ENCODE measurements at places on chromosomes 1 and 21. TPM values are rescaled to one million over a fixed set of nuclear protein-coding genes. Genes with fewer than 3 reads are reported as not detected.
A peak's percentile ranks its signal among the peaks of the same experiment; 100 is the strongest.

DNA sequence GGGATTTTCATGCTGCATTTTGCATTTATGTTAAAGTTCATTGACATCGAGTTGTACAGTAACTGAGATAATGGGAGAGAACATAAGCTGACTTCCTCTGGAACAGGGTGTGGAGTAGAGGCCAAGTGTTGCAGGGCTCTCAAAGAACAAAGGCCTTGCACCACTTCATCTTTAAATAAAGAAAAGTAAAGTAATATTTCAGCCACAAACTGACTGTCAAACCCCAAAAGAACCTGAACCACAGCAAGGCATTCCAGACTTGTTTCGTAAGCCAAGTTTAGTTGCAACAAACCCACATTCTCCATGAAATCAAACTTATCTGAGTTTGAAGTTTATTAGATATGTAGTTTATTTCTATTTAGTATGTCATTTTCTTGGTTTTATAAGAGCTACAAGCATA lies 19.1 kb upstream of the HMGCS2 start:
- no peaks in the 10 kb centered on the region for H3K36me3 ChIP-seq
- H3K27me3 ChIP-seq = no peaks in the 10 kb centered on the region
- no peak for DNase-seq
- no peak overlapping the region for H3K4me3 ChIP-seq
- H3K27ac ChIP-seq = no peak overlapping the region

DNA sequence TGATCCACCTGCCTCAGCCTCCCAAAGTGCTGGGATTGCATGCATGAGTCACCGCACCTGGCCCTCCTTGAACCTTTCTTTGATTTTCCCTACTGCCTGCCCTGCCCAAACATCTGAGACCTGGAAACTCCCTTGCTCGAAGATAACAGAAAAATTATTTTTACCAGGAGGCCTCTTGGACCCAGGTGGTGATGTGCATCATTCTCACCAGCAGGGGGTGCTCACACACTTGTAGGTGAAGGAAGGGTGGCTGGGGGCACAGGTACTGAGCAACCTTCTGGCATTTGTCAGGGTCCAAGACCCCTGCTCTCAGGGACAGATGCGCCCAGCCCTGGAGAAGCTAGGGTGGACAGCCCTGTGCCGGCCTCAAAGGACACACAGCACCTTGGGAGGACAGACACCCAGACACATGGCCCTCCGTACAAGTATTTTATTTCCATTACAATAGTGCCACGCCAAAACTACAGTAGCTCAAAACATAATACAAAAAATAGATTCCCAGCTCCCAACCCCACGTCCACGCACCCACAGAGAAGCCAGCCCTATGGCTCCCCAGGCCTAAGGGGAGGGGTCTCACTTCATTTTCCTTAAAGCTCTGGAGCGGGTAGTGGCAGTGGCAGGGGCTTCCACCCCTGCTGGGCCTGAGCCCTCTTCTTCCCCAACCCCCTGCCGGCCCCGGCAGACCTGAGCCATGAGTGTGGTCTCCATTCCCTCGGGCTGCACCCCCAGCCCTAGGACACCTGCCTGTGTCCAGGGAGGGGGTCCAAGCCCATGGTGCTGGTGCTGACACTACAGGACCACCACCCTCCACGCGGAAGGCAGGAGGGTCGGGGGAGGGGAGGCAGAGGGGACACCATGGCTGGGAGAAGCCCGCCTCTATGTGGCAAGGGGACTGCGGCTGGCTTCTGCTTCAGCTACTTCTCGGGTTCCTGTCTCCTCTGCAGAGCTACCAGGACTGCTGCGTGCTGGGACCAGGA lies 40.4 kb upstream of the EIF4G3 start:
- no peak overlapping the region for H3K4me3 ChIP-seq
- peak overlapping the region; percentile 46 for H3K27ac ChIP-seq
- peaks cover 24% of the 10 kb centered on the region for H3K36me3 ChIP-seq
- H3K4me1 ChIP-seq = peaks cover 3% of the 10 kb centered on the region

DNA sequence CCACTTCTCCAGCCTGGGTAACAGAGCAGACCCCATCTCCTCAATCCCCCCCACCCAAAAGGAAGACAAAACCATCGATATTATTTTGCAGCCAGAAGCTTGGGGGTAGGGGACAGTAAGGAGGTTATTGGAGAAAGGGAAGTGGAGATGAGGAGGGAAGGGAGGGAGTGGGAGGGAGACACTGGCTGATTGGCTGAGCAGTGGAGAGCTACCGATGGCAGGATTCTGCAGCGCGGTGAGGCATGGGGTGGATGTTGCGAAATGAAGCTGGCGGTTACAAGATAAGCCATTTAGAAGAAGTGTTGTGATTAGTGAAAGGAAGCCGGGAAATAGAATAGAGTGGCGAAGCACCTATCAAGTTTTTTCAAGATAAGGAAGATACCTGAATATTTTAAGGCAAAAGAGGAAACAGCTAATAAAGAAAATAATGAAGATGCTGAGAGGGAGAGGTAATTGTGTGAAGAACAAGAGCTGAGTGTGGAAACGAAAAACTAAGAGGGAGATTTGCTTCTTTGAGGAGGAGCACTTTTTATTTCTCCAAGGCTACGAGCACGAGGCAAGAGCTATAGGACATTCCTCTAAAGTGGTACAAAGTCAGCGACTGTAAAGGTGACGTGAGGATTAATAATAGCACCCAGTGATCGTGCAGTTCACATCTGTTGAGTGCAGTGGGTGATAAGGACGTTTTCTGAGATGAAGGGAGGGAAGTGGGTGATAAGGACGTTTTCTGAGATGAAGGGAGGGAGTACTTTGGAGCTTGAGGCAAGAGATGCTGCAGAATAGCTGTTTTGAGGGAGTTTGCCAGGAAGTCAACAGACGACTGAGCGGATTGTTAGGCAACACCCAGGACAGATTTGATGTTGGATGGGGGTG lies 103.2 kb upstream of the KIF26B start:
- H3K4me3 ChIP-seq = peak overlapping the region; percentile 6
- DNase-seq = peak; percentile 59
- peaks cover 11% of the 10 kb centered on the region for H3K27me3 ChIP-seq
- peaks cover 12% of the 10 kb centered on the region for H3K4me1 ChIP-seq
- H3K27ac ChIP-seq = no peak overlapping the region
- H3K36me3 ChIP-seq = no peaks in the 10 kb centered on the region

DNA sequence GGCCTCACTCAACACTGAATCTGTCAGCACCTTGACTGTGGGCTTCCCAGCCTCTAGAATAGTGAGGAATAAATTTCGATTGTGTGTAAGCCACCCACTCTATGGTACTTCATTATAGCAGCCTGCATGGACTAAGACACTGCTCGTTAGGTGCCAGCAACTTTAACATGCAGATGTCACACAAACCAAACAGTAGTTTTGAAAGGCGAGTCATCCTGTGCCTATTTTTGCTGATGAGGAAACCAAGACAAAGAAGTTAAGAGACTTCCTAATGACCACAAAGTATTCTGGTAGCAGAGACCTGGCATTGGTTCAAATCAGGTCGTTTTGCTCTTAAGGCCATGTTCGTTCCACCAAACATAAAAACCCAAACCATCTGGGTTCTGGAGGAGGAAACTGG lies 42.9 kb downstream of the BATF3 start:
- peaks cover 13% of the 10 kb centered on the region for H3K27me3 ChIP-seq
- no peak for DNase-seq
- H3K4me1 ChIP-seq = no peaks in the 10 kb centered on the region
- H3K27ac ChIP-seq = no peak overlapping the region
- H3K4me3 ChIP-seq = no peak overlapping the region
- no peaks in the 10 kb centered on the region for H3K36me3 ChIP-seq

DNA sequence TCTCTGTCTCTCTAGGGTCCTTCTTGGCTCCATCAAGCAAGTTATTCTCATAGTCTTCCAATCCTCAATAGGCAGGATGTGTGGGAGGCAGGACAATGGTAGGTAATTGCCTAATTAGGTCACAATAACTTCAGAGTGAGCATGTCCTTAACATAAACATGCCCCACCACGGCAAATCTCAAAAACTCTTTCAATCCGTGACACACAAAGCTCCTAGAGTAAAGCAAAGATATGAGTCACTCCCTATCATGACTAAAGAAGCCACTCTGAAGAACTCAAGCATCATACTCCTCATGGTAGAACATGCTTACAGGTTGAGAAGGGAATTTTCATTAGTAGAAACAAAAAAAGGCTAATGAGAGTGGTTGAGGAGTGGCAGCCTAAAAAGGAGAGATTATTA lies 4.9 kb downstream of the HAO2 start:
- H3K27me3 ChIP-seq = peaks cover 10% of the 10 kb centered on the region
- no peak for DNase-seq

DNA sequence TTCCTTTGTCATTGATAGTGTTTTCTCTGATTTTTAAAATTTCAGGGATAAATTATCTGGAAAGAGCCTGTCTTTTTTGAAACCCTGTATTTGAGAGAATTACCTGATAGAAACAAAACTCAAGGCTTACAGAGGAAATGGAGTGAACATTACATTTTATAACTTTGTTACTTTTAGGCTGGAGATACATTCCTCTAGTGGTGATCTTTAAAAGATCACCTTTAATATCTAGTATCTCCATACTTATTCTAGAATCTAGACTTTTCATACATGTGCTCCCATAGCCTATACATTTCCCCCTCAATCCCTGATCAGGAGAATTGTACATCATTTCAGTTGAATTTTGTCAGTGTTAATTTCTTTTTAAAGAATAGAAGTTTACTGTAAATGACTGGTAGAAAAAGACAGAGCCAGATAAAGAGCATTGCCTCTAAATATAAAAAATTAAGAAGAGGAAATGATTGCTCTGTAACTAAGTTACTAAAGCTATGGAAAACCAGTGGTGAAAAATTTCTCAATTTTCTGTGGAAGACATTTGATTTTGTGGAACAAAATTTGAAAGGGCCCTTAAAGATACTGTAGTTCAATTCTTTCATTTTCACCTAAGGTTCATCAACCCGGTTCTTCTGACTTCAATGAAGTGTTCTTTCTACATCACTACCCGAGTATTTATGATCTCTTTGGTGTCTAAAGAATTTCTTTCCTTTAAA lies 33.7 kb downstream of the RASAL2 start:
- peaks cover 1% of the 10 kb centered on the region for H3K27me3 ChIP-seq
- no peak for DNase-seq
- no peaks in the 10 kb centered on the region for H3K4me1 ChIP-seq
- no peak overlapping the region for H3K27ac ChIP-seq
- H3K4me3 ChIP-seq = no peak overlapping the region

DNA sequence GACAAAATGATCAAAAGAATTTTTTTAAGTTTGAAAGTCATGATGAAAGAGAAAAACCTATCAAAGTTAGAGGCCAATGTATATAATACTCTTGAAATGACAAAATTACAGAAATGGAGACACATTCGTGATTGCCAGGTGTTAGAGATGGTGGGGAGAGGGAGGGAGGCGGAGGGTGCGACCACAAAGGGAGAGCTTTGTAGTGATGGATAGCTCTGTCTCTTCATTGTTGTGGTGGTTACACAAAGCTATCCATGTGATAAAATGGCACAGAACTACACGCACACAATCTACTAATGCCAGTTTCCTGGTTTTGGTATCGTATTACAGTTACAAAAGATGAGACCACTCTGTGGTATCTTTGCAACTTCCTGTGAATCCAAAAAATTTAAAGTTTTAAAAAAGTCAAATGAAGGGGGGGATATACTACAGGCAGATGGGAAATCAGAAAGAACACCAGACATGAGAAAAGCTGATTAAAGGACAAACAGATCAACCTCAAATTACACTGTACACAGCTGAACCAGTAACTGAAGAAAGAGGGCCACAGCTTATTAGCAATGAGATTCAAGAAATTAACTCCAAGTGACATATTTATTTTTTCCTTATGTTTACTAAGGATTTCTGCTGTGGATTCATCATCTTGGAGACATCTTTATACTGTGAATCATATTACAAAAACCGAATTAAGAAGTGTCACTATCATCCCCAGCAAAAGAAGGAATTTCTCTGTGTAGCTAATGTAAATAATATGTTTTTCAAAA lies 199.1 kb downstream of the SLC45A1 start:
- peak overlapping the region; percentile 36 for H3K27ac ChIP-seq
- H3K4me3 ChIP-seq = no peak overlapping the region
- H3K36me3 ChIP-seq = peaks cover 3% of the 10 kb centered on the region
- peaks cover 56% of the 10 kb centered on the region for H3K4me1 ChIP-seq

GRCh38 chr1:207958376-207959139 lies 47.6 kb upstream of the CD34 start:
- H3K4me3 ChIP-seq = peak overlapping the region; percentile 36
- peaks cover 47% of the 10 kb centered on the region for H3K27me3 ChIP-seq
- no peaks in the 10 kb centered on the region for H3K36me3 ChIP-seq
- peaks cover 7% of the 10 kb centered on the region for H3K4me1 ChIP-seq

GRCh38 chr1:77319036-77319705 lies 37.4 kb downstream of the AK5 start:
- H3K27me3 ChIP-seq = no peaks in the 10 kb centered on the region
- H3K36me3 ChIP-seq = no peaks in the 10 kb centered on the region
- DNase-seq = no peak
- H3K4me3 ChIP-seq = no peak overlapping the region

GRCh38 chr1:115982400-115982799 lies 6.1 kb downstream of the SLC22A15 start:
- DNase-seq = no peak
- peaks cover 6% of the 10 kb centered on the region for H3K27me3 ChIP-seq
- H3K4me1 ChIP-seq = no peaks in the 10 kb centered on the region
- no peak overlapping the region for H3K27ac ChIP-seq

DNA sequence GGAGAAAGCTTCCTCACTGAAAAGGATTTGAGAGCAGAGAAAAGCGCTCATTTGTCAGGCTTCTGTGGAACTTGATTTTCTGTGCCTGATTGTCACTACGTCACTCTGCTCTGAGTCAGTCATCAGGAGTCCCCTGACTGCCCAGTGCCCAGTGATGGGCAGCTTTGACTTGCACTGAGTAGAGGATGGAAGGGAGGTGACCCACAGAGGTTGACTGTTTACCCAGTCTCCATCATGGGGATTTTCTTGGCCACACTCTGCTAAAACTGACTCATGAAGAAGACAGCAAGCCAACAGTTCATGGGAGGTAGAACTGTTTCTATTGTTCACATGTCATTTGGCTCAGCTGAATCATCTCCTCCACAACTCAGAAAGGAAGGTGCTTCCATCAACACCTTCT lies 82.1 kb upstream of the DUSP10 start:
- no peak overlapping the region for H3K4me3 ChIP-seq
- H3K27me3 ChIP-seq = no peaks in the 10 kb centered on the region
- no peaks in the 10 kb centered on the region for H3K36me3 ChIP-seq
- DNase-seq = peak; percentile 71
- peaks cover 55% of the 10 kb centered on the region for H3K4me1 ChIP-seq

PGLYRP3 gene
- not detected for total RNA-seq

HRNR gene
- not detected for total RNA-seq

ADORA3 gene
- 0.14 TPM for total RNA-seq

RGS8 gene
- 0.05 TPM for total RNA-seq

CGN gene
- total RNA-seq = 1.3 TPM

OR2T2 gene
- not detected for total RNA-seq

ABCG1 gene
- 22.2 TPM for total RNA-seq

HSD3B1 gene
- not detected for total RNA-seq
